Stimulated activated CD4-positive, alpha-beta T cell treated with anti-CD3 and anti-CD28 coated beads, Interleukin-1b, Interleukin-23, amount 100 ng/mL, for 1 hour (primary cell): ENCODE measurements at places on chromosomes 3 and 15.

GRCh38 chr3:48077815-48078214 is 61.6 kb upstream of the MAP4 start:
- no peak for DNase-seq

GRCh38 chr15:91795235-91795634 is 58.3 kb upstream of the SLCO3A1 start:
- no peak for DNase-seq

DNA sequence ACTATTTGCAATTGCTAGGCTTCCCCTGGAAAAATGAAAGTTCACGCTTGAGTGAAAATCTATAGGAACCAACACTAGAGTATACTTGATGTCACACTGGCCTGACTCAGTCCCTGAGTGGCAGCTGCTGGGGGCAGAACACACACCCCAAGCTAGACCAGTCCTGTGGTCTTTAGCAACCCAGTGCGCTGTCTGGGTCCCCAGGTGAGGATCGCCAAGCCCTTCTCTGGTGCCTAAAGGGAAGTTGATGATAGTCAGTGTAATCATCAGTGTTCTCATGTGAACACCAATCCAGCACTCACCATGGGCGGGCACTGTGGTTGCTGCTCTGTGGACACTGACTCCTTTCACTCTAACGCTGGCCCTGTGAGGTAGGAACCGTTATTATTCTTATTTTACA is 11.2 kb downstream of the ALDH1A3 start:
- DNase-seq: no peak

- DNase-seq: no peak
Observed at GRCh38 chr3:49161808-49162530, 4.2 kb downstream of the CCDC71 start.

GRCh38 chr3:170360466-170360865 is 3.0 kb downstream of the SKIL start:
- no peak for DNase-seq

GRCh38 chr3:148232389-148232788 is 465.3 kb upstream of the AGTR1 start:
- DNase-seq: no peak

GRCh38 chr3:191484461-191484860 is 23.5 kb downstream of the PYDC2 start:
- DNase-seq: no peak

DNA sequence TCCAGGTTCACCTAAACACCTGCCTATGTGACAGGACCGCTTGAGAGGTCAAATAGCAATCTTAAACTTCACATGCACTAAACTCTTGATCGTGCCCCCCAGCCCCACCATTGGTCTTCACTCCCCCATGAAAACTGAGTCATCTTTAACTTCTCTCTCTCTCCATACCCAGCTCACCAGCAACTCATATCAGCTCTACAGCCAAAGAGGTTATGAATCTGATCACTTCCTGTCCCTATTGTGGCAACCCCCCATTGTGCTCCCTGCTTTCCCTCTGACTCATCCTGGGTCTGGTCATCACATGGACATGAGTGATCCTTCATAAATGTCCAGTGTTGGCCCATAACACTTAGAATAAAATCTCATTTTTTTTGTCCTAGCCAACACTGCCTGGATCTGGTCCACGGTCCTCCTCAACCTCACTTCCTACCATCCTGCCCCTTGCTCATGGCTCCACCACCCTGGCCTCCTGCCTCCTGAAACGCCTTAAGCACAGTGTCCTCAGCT is 103.4 kb upstream of the HACD2 start:
- no peak for DNase-seq
